ENCODE measurements at places on chromosomes 5 and 9.

DNA sequence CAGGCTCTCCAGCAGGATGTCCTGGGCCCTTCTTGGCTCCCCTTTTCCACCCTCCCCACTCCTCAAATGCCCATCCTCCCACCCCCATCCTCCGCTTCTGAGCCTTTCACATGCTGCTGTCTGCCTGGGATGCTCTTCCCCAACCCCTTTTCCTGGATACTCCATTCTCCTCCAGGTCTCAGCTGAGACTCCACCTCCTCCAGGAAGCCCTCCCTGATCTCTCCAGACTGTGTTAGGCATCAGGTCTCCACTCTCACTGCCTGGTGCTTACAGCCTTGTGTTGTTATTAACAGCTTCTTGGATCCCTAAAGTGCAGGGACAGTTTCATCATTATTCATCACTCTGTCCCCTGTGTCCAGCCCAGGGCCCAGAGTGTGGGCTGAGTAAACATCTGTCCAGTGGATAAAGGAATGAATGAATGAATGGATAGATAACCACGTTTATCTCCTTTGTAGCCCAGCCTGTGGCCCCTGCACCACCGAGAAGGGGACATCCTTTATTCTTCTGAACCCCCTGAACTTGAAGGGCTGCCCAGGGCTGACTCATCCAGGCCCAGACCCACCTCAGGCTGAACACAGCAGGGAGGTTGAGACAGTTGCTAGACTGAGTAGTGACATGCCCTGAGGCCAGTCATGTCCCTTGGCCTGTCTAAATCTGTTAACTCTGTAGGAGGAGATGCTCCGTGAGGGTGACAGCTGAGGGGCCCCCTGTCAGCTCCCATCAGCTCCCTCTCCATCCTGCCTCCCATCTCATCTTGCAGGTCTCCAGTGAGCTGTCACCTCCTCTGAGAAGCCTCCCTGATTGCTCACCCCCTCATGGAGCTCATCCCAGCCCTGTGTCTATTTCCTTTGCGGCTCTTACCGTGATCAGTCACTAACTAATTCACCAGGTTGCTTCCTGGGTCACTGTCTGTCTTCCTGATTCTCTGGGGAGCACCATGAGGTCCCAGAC, 14.6 kb upstream of the LAMC3 start:
- DNase-seq: no peak

DNA sequence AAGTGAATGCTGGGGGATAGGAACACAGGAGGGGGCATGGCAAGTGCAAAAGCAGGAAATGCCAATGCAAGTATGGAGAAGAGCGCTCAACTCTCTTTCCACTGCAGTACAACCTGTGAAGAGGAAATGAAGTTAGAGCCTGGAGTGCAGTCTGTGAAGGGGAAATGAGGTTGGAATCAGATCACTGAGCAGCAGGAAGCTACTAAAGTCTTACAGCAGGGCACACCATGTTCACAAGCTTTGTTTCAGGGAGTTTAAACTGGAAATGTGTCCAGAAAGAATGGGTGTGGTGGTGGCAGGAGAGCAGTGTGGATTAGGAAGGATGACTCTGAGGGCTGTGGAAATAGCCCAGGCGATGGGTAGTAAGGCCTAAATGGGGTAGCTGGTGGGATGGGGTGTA, 15.4 kb downstream of the ARHGEF37 start:
- no peak for DNase-seq

DNA sequence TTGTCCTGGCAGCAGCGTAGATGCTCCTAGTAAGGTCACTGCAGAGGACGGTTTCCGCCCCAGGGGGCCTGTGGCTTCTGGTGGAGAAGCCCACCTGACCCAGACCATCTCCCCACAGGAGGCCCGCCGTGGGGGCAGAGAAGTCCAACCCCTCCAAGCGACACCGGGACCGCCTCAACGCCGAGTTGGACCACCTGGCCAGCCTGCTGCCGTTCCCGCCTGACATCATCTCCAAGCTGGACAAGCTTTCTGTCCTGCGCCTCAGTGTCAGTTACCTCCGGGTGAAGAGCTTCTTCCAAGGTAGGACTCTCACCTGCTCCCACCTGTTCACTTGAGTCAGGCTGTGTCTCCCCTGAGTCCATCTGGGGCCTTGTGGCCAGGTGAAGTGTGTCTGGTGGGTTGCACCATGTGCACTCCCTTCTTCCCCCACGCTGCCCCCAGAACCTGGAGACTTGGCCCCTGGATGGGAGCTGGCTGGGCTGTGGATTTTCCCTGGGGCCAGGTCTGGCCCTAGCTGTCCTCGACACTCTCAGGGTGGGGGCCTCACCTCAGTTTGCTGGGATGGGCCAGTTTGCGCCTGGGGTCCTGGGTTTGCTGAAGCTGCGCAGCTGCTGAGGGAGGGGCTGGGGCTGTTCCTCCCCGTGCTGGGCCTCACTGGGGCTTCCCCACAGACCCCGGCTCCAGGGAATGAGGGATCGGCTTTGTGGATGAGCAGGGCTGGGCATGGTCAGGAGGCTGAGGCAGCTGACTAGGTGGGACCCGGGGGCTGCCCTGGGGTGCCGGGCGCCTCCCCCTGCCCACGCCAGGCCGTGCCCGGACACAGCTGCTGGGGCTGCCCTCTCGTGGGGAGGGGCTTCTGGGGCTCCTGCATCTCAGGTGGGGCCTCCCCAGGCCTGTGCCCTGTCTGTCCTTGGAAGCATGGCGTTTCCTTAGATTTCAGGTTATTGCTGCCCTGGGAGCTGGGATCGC, 32.4 kb downstream of the AHRR start:
- DNase-seq: no peak

DNA sequence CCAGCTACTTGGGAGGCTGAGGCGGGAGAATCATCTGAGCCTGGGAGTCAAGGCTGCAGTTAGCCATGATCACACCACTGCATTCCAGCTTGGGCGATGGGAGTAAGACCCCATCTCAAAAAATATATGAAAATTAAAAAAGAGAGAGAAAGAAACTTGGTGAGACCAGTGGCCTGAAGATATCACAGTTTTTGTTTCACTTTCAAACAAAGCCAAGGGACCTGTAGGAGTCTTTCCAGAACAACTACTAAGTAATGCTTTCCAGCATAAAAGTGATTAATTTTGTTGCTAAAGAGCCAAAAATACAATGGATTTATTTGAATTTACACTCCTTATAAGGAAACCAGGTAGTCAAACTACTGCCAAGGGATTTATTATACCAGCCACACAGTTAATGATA, 23.5 kb downstream of the GKAP1 start:
- DNase-seq: peak; percentile 4

DNA sequence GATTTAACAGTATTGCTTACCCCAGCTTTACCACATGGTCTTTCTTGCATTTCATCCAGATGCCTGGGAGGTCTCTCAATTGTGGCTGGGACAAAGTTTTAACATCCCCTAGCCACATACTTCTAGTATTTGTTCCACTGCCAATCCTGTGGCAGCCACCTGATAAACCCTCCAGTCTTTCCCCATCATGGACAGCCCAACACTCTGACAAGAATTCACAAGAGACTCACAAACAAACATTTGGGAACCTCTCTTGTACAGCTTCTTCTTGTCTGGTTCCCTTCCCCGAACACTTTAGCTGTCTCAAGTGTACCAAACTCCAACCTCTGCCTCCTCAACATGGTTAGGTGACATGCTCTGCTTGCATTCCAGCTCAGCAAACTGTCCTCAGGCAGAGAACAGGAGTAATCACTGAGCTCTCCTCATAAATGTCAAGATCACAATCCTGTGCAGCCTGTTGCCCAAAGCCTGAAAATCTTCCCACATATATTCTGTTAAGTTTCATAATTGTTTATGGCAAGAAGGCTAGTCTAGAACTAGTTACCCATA, 59.7 kb downstream of the STRBP start:
- no peak for DNase-seq

DNA sequence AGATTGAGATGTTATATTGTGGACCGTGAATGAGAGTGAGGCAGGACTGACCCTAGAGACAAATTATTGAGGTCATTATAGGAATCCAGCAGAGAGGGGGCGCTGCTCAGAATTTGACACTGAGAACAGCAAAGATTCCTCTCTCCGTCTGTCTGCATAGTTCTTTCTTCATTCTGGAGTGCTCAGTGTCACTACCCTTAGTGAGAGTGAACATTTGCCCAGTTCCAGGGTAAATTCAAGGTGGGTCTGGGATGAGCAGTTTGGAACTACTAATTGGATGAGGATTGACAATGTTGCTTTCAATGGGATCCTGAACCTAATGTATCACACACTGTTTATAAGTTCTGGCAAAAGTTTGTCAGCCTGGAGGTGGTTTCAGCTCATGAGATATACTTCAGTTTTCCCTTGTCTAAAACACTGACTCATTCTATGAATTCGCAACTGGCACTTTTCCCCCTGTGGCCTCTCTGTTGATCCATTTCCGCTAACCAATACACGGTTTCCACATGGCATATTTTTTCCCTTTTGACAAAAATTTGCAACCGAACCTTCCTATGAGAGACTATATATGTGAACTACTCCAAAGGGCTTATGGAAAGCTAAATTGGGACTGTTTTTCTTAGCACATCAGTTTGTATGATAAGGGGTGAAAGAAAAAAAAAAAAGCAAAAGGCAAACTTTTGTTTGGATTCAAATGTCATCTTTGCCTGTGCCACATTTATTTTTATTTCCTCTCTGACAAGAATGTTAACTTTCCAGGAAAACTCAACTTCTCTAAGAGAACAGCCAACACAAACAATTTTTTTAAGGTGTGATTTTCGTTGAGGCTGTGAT, 1240.7 kb upstream of the WWC1 start:
- DNase-seq: no peak

GRCh38 chr9:79744521-79744920, 172.8 kb downstream of the TLE4 start:
- DNase-seq: no peak

DNA sequence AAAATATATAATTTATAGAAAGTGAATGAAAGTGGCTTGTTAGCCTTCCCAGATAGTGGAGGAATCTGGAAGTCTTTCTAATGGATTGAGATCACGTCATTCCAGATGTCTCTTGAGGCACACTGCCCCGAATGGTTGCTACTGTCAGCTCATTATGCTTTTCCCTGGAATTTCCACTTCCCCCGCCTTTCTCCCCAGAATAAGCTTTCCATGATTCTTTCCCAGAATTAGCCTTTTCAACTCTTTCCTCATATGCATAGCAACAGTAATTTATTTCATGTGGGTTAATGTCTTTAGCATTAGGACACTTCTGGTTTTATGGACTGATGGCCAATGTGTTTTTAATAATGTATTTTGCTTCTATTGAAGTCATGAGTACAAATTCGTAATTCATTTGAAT, 81.5 kb downstream of the PALM2AKAP2 start:
- no peak for DNase-seq

DNA sequence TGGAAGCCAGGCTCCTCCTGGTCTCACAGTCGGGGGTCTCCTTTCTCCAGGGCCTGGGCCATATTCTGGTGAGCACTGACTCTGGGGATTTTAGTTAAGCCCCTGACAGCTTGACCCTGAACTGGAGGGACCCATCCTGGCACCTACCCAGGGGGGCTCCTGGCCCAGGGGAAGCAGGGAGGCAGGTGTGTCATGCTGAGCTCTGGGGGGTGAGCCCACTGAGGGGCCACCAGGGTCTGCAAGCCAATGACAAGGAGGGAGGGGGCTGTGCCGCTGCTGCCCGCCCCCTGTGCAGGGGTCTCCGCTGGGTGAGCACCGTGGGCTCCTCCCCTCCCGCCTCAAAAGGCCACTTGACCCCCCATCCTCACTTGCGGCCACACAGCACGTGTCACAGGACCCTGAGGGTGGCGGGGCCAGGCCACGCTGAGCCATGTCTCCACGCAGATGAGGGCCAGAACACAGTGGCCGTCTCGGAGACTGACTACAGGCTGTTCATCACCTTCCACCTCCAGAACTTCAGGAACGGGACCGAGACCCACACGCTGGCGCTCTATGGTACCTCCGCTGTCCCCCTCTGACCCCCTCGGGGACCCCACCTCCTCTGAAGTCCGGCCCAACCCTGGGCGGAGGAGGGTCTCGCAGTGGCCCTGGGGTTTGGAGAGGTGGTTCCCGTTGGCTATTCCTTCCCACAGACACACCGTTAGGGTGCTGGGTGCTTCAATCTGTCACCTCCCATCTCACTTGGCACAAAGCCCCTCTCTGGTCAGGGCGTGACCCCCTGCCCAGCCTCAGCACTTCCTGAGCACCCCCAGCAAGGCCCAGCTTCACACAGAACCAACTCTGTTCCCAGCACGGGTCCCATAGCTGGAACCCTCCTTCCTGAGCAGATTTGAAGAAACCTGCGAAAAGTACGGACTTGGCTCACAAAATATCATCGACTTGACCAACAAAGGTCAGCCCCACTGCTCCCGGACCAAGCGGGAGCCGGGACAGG, 2.0 kb downstream of the LCN9 start:
- no peak for DNase-seq

GRCh38 chr9:91978740-91979414, 28.8 kb upstream of the ROR2 start:
- peak; percentile 27 for DNase-seq

GRCh38 chr5:499233-500209, 24.7 kb downstream of the SLC9A3 start:
- DNase-seq: no peak

DNA sequence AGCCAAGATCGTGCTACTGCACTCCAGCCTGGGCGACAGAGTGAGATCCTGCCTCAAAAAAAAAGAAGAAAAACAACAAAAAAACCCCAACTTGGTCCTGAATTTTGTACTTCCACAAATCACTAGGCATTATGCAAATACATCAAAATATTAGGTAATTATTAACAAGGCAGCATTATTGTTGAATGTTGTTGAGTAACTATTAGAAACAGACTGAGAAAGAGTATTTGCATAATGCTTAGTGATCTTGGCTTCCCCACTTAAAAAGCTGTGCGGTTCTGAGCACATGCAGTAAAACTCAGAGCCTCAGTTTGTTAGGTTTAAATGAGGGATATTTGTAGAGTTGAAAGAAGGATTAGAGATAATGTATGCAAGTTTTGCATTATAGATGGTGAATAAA, 64.2 kb downstream of the SCAMP1 start:
- DNase-seq: no peak

GRCh38 chr5:132263548-132264261, 6.2 kb downstream of the PDLIM4 start:
- DNase-seq: no peak

DNA sequence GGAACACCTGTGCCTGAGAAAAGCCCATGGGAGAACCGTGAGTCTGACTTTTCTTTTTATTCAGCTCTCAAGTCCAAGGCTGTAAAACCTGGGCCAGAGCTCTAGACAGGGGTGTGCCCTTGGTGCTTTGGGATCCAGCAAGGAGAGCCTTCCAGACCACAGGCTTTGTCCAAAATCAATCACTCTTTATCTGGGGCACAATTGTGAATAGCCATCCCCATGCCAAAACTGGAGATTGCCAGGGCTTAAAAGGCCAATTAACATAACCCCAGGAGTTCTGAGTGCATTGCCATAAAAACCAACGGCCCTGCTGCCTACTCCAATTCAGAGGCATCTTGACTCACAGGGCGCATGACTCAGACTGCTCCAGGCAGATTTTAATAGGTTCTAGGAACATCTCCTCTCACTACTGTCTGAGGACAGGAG, 391.8 kb downstream of the ARHGEF28 start:
- DNase-seq: no peak

All from GM12865 (cell line).